HTR-8/SVneo (cell line): ENCODE measurements at places on chromosomes 2 and 18.

DNA sequence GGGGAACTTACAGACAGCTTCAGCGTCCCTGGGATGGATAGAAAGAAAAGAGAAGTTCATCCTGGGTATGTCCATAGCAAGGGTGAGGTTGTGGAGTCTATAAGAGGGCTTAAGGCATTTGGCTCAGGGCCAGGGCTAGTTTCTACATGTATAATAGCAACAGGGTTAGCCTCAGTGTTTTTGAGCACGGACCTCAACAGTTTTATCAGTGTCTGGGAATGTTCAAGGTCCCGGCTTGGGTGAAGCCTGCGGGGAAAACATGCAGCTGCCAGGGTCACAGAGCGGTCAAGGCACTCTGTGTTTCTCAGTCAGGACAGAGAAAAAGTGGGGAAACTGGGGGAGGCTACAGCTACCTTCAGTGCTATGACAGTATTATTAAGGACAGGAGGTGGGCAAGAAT lies 427.7 kb upstream of the HS6ST1 start:
- peak; percentile 41 for DNase-seq

DNA sequence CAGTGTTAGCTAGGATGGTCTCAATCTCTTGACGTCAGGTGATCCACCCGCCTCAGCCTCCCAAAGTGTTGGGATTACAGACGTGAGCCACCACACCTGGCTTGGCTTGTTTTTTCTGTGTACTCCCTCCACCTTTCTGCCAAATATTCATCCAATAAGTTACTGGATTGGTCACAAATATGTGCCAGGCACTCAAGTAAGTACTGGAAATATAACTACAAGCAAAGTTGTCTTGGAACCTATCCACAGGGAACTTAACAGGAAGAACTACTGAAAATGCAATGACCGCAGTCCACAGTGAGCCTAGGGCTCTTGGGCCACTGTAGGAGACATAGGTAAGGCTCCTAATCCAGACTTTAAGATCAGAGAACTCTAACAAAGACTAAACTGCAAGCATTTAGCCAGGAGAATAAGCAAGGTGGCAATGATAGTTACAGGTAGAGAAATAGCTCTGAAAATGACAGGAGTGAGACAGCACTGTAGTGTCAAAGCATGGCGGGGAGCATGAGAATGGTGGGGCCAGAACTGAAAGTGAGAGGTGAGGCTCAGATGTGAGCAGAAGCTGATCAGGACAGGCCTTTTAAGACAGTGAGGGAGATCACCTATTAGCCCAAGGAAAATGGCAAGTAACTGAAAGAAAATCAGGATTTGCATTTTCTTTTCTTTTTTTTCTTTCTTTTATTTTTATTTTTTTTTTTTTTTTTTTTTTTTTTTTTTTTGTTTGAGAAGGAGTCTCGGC lies 252.1 kb downstream of the RBM43 start:
- DNase-seq = no peak

DNA sequence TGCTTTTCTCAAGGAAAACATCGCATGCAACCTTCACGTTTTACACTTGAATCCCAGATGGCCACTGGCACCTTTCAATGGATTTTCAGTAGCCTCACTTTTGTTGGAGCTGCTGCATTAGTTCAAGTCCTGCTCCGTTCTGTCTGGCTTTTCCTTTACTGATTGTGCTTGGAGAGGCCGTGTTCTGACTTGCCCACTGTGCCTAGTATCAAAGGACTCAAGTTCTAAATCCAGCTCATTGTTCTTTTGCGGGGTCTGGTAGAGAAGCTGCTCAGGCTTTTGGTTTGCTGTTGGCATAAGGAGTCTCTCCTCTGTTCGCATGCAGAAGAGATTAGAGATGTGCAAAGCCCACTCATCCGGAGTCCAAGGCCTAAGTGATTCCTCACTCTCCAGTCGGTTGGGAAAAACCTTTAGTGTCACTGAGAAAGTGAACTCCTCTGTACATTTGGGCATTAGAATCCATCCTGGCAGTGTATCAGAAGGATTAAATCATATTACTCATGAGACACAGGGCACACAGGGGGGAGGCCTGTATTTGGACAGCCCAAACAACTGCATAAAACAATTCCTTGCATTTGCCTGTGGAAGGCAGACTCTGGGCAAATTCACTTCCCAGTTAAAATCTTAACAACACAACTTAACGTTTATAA lies 69.7 kb downstream of the NCK2 start:
- DNase-seq = no peak

- DNase-seq = no peak
These were observed 684.2 kb downstream of the EPHA4 start for GRCh38 chr2:220887876-220888275.

DNA sequence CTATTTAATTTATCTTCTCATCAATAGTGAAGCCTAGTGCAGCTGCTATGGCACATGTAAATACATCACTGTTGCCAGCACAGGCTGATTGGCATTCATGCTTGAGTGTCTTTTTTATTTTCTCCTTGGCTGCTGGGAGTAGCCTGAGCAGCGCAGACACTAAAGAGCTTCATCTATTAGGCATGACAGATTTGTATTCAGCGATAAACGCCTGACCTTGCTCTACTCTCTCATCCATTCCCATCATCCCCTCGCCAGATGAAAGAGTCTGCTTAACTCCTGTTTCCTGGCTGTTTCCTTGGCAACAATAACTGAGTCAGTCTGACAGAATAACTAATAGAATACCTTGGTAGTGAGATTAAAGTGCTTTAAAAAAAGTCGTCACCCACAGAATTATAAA lies 753.6 kb downstream of the DCC start:
- DNase-seq = no peak

DNA sequence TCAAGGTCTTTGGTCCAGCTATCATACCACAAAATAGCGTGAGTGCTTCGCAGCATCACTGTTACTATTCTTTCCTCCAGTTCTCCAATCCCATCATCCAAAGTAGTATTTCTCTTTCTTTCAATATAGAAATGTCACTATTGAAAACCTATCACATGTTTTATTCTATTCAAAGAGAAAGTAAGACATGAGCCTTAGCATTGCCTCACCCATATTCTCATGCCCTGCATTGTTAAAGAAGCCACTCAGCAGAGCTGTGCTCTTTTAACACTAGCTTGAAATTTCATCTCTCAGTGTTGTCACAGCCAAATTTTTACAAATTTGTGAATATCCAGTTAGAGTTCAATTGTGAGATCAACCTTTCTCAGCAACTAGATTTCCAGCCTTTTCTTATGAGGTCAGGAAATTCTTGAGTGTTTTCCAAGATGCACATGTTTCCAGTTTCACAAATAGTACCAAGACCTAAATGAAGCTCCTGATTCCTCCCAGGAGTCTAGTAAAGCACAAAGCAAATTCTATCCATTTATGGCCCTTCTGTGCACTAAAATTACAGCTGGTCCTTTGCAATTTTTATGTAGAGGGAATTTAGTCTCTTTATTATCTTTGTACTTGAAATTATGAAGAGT lies 343.7 kb downstream of the SPAG16 start:
- no peak for DNase-seq

- DNase-seq = no peak
These were observed 3.7 kb upstream of the INSIG2 start for GRCh38 chr2:118084491-118085089.

DNA sequence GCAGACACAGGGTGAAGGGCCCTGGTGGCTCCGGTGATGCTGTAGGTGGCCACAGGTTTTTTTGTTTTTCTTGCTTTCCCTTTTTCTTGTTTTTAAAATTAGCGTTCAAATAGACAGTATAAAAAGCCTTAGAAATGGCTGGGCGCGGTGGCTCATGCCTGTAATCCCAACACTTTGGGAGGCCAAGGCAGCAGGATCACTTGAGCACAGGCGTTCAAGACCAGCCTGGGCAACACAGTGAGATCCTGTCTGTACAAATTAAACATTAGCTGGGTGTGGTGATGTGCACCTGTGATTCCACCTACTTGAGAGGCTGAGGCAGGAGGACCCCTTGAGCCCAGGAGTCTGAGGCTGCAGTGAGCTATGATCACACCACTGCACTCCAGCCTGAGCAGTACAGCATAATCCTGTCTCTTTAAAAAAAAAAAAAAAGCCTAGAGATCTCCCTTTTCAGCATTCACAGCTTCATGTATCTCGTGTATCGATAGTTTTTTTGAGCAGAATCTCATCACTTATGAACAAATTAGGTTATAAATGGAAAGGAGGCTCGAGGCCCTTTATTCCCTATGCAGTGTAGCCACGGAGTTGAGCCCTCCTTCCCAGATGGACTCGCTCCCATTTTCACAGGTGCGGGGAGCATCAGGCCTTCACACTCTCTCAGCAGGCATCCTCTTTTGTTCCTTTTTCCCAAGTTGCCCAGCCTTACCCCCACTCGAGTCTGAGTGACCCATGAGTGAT lies 50.8 kb downstream of the EMILIN2 start:
- DNase-seq = no peak

DNA sequence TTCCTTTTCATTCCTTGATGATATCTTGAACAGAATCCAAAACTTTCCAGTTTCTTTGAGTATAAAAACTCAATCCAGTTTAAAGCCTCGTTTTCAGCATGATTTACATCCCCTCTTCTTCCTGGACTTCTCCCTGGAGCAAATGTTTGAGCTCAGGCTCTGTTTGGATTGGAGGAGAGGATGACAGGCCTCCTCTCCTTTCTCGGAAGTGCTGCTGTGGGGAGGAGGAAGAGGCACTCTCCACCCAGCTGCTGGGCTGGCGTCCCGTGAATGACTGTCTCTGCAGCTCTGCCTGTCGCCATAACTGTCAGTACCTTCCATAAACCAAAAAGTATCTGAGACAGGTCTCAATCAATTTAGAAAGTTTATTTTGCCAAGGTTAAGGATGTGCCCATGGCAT lies 238.2 kb upstream of the AGAP1 start:
- no peak for DNase-seq

DNA sequence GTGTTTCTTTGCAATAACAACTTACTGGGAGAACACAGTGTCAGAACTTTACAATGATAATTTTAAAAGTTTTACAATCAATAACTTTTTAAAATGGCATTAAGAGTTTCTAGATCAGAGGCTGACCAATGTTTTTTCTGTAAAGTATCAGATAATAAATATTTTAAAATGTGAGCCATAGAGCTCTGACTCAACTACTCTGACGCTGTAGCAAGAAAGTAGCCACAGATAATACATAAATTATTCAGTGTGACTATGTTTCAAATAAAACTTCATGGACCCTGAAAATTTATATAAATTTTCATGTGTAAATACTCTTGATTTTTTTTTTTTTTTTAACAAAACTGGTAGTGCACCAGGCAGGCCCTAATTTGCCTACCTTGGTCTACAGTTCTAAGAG lies 77.4 kb downstream of the CUL3 start:
- DNase-seq = no peak

DNA sequence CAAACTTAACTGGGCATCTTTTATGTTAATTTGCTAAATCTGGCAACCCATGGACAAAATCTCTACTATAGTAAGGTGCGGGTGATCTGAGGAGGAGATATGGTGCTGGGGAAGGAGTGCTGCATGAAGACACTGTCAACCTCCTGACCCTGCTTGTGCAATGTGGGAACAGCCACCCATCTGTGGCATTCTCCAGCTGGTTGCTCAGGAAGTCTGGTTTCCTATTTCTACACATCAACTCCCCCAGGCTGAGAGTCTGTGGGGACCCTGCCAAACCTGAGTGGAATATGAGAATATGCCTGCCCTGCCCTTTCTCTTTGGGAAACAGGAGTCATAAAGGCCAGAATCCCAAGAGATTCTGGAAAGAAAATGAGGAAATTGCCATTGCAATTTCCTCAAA lies 60.1 kb upstream of the PAX3 start:
- DNase-seq = no peak

DNA sequence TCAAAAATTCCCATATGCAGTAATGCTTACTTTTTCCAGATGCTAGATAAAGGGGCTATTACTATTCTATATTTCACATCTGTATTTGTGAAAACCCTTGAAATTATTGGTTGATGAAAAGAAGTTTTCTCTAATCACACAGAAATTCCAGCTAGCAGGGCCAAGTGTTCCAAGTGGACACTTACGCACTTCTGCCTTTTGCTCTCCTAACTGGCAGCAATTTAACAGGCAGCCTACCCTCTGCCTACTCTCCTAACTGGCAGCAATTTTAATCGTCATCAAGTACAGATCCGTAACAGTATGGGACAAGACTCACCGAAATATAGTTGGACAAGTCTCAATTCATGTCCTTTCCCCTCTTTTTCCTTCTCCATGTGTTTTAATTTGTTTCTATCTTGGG lies 12.0 kb downstream of the LRRC30 start:
- DNase-seq = no peak

DNA sequence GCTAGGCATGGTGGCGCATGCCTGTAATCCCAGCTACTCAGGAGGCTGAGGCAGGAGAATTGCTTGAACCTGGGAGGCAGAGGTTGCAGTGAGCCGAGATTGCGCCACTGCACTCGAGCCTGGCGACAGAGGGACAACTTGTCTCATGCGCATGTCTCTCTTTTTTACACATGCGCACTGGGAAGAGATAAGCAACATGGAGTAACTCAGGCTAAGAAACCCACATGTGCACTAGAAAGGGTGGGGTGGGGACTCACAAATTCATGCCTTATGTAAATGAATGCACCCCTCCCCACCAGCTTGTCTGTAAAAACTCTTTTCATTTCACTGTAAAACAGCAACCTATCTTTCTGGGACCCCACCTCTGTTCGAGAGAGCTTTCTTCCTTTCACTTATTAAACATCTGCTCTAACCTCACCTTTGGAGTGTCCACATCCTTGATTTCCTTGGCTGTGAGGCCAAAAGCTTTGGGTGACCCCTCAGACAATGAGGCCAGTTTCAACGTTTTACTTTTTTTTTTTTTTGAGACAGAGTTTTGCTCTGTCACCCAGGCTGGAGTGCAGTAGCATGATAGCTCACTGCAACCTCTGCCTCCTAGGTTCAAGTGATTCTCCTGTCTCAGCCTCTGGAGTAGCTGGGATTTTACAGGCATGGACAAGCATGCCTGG lies 91.6 kb upstream of the RMP24 start:
- DNase-seq = no peak

- DNase-seq = no peak
These were observed 642.9 kb downstream of the ZEB2 start for GRCh38 chr2:143877056-143877455.

- DNase-seq = peak; percentile 43
These were observed 38.2 kb downstream of the EFEMP1 start for GRCh38 chr2:55885127-55885943.

DNA sequence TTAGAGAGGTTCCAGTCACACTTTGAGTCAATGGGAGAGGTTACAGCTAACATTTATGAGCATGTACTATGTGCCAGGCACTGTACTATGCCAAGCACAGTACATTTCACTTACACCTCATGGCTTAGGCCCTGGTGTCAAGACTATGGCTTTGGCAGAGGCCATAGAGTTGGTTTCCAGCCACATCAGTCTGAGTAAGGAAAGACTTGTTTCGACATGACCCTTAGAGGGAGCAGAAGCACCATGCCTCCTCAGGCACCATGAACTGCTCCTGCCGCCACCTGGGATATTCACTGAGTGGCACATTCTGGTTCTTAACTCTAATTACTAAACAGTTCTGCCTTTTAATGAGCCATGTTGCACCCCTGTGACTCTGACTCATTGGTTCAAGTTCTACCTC lies 12.7 kb downstream of the DGUOK start:
- DNase-seq = no peak
